Renal cortical epithelial cell (primary cell): ENCODE measurements at places on chromosomes 3 and 15.

DNA sequence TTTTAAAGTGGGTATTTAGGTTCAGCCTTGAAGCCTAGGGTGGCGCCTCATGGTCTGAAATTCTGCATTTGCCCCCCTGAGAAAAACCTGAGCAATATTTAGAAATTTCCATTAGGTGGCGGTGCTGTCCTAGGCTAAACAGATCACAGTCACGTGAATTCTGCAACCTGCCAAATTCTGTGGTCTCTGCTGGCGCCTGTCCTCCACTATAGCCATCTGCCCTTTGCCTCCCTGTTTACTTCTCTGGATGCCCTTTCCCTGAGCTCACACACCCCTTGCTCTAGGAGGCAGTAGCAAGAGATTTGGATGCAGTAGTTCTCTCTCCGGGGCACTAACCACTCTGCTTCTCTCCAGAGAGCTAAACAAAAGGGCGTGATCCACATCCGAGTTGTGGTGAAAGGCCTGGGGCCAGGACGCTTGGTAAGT lies 9.1 kb downstream of the MRPS11 start:
- DNase-seq: peak; percentile 25

GRCh38 chr3:174891524-174892203 lies 32.5 kb downstream of the NAALADL2 start:
- DNase-seq: peak; percentile 49

GRCh38 chr3:16513141-16514020 lies at the start of gene RFTN1:
RFTN1 (minus strand) TSS chr3:16513699; CDS start chr3:16493869, 19,830 bp downstream.
- no peak for DNase-seq

DNA sequence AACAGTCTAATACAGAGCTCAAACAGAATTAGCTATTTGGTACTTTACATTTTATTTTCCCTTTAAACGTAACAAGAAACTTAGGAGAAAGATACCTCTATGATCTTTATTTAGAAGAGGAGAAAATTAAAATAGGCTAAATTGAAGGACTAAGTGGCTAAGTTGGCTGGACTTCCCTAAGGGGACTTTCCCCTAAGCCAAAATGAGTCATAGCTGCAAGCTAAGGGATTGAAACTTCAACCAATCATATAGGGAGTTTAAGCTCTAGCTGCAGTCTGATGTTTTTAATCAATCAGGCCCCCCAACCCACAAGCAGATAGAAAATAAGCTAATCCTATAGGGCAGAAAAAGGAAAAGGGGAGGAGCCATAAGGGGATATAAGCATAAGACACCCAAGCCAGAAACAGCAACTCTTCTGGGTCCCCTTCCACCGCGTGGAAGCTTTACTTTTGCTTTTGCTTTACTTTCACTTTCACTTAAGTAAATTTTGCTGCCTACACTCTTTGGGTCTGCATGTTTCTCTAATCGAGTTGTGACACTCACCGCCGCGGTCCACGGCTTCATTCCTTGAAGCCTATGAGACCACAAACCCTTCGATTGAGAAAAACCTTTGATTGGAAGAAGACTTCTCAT lies 1108.5 kb upstream of the EPHA6 start:
- DNase-seq: peak; percentile 23

GRCh38 chr3:66463054-66463631 lies 37.7 kb downstream of the LRIG1 start:
- DNase-seq: peak; percentile 42
